ENCODE measurements at places on chromosomes 4 and X.

GRCh38 chr4:76309939-76310550 lies 3.5 kb downstream of the STBD1 start:
- DNase-seq = no peak

DNA sequence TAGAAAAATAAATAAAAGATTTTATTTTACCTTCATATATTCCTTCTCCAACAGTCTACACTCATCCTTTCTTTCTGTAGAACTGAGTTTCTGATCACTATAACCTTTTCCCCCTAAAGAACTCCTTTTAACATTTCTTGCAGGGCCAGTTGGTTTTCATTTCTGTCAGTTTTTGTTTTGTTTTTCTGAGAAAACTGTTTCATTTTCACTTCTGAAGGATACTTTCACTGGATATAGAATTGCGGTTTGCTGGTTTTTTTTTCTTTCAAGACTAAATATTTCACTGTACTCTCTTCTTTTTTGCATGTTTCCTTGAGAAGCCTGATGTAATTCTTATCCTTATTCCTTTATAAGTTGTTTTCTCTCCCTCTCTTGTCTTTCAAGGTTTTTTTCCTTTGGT lies 90.4 kb upstream of the EOLA2 start:
- no peak for DNase-seq

DNA sequence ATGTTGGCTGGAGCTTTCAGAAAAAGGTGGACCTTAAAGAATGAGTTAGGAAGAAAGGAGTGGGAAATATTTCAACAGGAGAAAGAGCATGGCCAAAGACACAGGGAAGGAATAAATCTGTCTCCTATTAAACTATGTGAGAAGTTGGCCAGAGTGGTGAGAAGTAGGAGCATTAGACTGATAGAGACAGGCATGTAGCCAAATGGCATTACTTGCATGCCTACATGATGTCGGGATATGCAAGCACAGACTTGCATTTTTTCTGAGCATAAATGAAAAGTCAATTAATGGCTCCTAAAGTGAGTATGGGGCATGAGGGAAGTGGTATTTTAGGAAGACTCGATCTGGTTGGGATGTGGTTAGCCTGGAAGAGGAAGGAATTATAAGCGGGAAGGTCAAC lies 279.6 kb upstream of the PITX2 start:
- DNase-seq = no peak

- no peak for DNase-seq
Measured at GRCh38 chr4:40251366-40251765, 54.5 kb downstream of the RHOH start.

GRCh38 chrX:101430457-101431078 lies 22.5 kb downstream of the HNRNPH2 start:
- no peak for DNase-seq

DNA sequence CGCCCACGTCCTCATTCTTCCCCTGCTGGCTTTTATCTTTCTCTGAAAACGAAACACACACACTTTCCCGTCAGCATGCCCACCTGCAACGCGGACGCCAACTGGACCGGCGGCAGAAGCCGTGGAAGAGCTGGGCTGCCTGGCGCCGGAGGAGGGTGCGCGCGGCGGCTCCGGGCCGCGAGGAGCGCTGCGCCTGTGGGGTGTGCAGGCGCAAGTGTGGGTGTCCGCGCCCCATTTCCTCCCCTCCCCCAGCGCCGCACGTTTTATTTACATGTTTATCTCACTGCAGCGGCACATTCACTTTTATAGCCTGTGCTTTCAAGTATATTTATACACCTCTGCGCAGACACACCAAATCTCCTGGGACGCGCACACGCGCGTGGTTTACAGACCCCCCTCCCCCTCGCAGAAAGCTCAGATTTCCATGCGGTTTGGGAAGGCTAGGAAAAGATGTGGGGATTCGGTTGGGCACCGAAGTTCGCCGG lies 1.5 kb downstream of the PITX2 start:
- DNase-seq = no peak

All from CD4-positive, alpha-beta T cell (primary cell).